AML-193 (cell line): ENCODE measurements at places on chromosomes 12 and 14.
A peak's percentile ranks its signal among the peaks of the same experiment; 100 is the strongest.

DNA sequence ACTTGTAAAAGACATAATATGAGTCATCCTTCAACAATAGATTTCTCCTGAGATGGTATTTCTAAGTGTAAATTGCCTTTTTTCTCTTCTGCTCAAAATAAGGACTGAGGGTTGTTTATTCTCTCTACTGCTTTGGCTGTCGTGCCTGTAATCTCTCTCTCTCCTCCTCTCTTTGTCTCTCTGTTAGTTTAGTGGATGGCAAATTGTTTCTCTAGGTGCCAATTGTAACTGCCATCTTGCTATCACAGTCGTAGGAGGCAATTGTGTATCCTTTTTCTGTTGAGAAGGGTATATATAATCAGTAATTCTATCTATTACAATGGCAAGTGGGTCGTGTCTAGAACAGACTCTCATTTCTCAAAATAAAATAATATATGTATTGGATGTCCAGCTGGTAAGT is 545.0 kb upstream of the FBXO33 start:
- no peak for DNase-seq

DNA sequence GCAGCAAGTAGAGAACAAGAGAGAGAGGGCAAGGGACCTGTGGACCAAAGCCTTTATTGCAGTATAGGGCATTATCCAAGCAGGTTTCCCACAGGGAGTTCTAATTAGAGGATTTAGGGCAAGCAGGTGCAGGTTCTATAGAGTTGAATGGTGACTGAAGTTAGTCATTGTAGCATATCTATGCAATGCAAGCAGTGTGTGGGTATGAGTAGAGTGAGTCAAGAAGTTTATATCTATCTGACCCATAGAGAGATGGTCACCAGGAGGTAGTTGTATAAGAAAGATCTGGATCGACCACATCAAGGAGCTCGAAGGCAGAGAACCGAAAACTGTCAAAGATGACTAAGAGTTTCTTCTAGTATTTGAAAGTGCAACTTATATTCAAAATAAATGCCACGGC is 167.3 kb downstream of the PLCZ1 start:
- DNase-seq = no peak

DNA sequence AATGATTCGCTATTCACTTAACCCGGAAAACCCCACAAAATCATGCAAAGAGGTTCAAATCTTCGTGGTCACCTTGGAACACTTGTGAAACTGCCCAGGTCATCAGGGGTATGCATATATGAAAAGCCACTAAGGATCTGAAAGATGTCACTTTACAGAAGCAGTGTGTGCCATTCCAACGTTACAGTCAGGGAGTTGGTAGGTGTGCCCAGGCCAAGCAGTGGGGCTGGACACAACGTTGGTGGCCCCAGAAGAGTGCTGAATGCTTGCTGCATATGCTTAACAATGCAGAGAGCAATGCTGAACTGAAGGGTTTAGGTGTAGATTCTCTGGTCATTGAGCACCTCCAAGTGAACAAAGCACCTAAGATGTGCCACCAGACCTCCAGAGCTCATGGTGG is 51.1 kb upstream of the EIF5 start:
- DNase-seq = no peak

DNA sequence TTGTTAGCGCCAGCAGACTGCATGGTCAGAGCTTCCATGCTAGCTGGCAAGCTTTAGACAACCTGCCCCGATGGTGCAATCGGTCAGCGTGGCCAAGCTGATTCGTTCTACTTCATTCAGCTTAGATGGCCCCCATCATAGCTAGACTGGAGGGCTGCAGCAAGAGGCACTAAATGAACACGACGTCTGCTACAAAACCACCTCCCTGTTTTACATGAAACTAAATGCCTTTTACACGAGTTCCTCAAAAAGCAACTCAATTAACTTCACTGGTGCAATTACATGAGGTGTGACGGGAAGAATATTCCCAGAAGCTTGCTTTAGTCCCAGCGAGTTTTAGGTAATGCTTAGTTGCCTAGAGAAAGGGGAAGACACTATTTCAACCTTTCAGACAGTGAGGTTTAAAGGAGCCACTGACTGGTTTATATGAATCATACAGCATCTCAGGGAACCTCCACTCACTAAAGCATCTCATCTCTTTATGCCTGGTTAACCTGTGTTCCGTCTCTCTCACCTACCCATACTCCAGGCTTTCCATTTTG is 8.4 kb downstream of the NIN start:
- peak; percentile 18 for DNase-seq

- DNase-seq = no peak
Observed at GRCh38 chr12:46497739-46498138, 125.2 kb upstream of the SLC38A2 start.

DNA sequence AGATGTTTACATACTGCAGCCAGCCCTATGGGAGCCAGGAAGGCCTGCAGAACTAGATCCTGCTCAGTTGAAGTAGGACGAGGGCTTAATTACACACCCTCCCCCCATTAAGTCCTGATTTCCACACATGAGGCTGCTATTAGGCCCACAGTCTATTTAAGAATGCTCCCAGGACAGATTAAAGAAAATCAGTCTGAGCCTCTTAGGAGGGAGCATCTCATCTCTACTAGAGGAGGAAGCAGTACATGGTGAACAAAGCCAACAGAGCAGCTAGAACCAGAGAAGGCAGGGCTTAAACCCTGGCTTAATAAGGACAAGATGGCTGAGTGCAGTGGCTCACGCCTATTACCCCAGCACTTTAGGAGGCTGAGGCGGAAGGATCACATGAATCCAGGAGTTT is 55.8 kb upstream of the ARHGAP5 start:
- DNase-seq = no peak

DNA sequence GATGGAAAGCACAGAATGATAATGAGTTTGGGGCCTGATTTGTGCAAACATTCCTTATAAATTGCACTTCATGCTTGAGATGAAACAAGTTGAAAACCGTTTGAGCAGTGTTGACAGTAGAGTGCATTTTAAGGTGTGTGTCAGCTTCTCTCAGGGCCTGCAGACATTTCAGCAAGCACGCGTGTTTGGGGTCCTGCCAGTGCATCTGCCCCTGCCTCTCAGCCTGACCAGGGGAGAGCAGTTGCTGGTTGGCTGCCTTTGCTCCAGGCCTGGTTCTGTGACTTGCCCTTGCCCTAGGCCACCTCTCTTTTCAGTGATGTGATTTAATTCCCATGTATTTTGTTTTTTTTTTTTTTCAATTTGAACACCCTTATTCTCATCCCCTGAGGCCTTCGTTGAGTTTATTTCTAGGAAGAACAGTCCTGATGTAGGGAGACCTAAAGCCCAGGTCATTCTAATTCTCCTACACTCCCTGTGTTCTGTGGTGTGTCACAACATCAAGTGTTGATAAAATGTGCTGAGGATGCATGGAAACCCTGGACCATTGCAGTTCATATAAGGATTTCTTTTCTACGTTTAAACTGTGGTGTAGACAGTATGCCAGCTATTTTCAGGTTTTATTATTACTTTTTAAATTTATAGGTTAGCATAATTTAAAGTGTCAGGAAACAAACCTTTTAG is 40.1 kb upstream of the AMN start:
- no peak for DNase-seq

GRCh38 chr12:10771132-10771733 is 31.2 kb downstream of the TAS2R7 start:
- DNase-seq = peak; percentile 26

DNA sequence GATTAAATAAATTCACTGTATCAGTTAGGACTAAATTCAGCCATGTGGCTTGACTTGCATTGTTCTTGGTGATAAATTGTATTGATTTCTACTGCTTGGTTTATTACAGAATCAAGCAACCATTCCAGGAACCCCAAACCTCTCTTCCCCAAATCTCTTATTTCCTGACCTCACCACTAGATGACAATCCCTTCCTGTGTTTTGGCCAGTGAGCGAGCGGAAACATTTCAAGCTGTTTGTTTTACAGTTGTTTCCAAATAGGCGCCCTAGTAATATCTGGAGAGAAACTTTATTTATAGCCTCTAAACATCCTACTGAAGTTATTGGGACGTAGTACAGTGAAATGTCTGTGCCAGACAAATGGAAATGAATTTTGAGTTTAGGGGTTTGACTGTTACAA is 161.1 kb downstream of the SNAPC1 start:
- no peak for DNase-seq

- DNase-seq = no peak
Observed at GRCh38 chr12:17928708-17929366, 161.2 kb downstream of the RERGL start.

- no peak for DNase-seq
Observed at GRCh38 chr12:93714382-93714781, 37.2 kb downstream of the CRADD start.

- DNase-seq = no peak
Observed at GRCh38 chr14:97695456-97695981, 898.3 kb downstream of the VRK1 start.

- DNase-seq = peak; percentile 78
Observed at GRCh38 chr14:75418850-75419768, 8.7 kb upstream of the JDP2 start.

DNA sequence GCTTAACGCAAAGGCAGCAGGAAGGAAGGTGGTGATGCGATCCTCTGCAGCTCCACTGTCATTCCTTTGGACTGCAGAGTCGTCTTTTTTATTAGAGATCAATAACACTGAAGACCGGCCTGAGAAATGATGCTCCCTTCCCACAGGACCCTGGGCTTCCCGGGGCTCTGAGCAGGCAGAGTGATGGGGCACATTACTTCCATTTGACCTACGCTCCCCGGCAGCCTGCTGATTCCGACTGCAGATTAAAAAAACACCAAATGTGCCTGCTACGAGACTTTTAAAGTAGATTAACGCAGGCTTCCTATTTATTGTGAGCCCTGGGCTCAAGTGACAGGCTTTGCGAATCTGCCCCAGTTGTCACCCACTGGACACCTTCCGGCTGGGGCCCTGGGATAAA is 37.5 kb downstream of the KCNA1 start:
- no peak for DNase-seq

- no peak for DNase-seq
Observed at GRCh38 chr14:68297876-68298468, 478.4 kb downstream of the RAD51B start.

DNA sequence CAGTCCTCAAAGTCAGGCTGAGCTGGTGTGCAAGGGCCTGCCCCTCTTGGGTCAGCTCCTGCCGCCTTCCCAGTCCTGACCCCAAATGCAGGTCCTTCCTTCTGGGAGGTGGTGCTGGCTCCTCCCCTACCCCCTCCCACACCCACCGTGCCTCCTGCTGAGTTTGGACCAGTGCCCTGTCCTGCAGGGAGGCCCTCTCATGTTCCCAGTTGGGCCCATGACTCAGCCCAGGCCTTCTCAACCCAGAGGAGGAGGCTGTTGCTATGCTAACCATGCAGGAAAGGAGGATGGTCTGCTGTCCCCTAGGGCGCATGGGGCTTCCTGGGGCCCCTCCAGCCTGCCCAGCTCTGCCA is 4.4 kb downstream of the ZBTB42 start:
- DNase-seq = no peak

- DNase-seq = no peak
Observed at GRCh38 chr14:97539884-97540283, 742.7 kb downstream of the VRK1 start.

DNA sequence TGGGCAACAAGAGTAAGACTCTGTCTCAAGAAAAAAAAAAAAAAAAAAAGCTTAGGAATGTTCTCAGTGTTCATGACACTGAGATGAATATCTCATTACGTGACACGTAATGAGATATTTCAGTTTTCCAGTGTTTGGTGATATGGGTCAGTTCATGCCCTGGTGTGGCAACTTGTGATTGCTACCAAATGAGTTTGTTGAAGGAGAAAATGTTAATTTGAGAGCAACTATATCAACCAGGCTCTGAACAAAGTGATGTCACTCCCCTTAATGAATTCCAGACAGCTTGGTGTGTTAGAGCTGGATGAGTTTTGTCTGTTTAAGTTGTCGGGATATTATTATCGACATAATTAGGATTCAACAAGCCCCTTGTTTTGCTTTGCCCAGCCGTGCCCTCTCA is 211.7 kb downstream of the DPF3 start:
- DNase-seq = no peak

- DNase-seq = no peak
Observed at GRCh38 chr12:131832321-131833231, 4.4 kb downstream of the MMP17 start.

- DNase-seq = no peak
Observed at GRCh38 chr14:21419528-21419927, 35.7 kb upstream of the SUPT16H start.

DNA sequence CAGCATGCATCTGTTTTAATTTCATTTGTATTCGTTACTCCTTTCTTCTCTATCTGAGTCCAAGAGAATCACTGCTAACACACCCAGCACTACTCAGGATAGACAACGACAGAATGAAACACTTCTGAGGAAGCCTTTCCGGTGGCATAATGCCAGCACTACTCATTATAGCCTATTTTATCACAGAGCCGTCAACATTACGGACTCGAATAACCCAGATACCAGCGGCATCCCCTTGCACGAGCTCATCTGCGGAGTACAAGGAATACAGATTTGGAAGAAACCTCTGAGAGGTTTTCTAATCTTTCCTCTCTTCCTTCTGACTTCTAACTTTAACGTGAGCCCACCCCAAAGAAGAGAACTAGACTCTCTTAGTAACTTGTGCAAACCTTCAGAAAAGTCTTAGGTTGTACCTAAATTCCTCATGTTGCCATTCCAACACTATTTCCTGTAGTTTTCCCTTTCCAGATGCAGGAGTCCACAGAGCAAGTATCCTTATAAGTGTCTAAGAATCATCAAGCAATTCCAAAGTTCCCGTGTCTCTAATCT is 248.1 kb downstream of the APAF1 start:
- no peak for DNase-seq

DNA sequence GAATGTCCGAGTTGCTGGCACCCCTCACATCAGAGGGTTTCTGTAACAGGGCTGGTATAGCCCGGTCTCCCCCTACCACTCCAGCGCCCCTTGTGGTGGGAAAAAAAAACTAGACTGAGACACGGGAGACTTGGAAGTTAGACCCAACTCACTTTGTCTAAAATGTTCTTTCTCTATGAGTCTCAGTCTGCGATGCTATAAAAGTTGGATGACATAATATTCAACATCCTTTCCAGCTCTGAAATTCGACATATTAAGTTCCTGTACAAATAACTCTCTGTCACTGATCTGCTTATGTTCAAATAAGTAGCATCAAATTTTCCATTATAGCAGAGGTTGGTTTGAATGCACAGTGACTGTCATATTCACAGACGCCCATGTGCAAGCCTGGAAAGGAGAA is 25.7 kb upstream of the TC2N start:
- DNase-seq = no peak

GRCh38 chr14:101563654-101564443 is 2.6 kb downstream of the DIO3 start:
- no peak for DNase-seq

- DNase-seq = no peak
Observed at GRCh38 chr14:71449316-71450055, 482.7 kb upstream of the RGS6 start.

GRCh38 chr12:26101763-26102162 is 23.1 kb downstream of the BHLHE41 start:
- no peak for DNase-seq
